ENCODE measurements at places on chromosomes 5 and 9.

GRCh38 chr5:99368726-99369125, 439.9 kb upstream of the CHD1 start:
- DNase-seq: no peak

- DNase-seq: no peak
Observed at GRCh38 chr5:170813231-170813630, 29.7 kb downstream of the GABRP start.

DNA sequence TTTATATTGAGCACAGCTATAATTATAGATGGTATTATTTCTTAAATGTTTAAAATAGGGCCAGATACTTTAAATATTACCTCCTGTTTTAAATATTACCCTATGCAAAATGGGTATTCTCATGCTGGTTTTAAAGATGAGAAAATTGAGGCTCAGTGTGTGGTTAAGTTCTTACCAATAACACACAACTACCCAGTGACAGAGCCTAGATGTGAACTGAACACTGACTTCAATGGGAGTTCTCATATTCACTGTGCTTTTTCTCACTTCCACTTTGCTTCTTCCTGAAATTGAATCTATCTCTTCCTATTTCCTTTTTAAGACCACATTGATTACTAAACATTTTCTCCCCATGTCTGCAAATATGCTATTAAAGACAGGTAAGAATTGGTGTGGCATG, 135.8 kb upstream of the TUSC1 start:
- no peak for DNase-seq

DNA sequence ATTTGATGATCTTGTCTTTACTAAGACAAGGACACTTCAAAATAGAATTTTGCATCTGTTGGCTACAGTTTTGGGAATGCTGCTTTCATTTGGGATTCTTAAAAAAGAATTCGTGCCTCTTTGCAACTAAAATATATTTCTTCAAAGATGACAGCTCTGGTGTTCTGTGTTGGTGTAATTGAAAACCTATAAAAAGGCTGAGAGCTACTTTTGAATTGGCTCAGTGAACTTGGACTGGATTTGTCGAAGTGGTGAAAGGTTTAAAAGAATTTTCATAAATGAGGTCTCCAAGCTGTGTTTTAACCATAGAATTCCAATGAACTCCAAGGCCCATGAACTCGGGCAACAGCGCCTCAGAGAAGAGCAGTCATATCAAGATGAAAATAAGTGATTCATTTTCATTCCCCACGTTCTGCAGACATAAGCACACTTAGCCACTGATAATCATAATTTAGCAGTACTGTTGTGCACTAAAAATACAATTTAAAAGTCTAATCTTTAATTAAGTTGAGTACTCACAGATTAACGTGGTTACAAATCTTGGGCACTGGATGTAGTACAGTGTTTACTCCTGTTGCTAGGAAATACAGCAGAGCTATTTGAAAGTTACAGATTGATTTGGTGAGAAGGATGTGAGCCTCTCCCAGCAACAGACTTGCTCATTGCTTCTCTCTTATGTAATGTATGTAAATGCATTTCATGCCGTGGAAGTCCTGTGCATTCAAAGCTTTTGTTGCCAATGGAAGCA, 10.9 kb downstream of the SNCAIP start:
- no peak for DNase-seq

DNA sequence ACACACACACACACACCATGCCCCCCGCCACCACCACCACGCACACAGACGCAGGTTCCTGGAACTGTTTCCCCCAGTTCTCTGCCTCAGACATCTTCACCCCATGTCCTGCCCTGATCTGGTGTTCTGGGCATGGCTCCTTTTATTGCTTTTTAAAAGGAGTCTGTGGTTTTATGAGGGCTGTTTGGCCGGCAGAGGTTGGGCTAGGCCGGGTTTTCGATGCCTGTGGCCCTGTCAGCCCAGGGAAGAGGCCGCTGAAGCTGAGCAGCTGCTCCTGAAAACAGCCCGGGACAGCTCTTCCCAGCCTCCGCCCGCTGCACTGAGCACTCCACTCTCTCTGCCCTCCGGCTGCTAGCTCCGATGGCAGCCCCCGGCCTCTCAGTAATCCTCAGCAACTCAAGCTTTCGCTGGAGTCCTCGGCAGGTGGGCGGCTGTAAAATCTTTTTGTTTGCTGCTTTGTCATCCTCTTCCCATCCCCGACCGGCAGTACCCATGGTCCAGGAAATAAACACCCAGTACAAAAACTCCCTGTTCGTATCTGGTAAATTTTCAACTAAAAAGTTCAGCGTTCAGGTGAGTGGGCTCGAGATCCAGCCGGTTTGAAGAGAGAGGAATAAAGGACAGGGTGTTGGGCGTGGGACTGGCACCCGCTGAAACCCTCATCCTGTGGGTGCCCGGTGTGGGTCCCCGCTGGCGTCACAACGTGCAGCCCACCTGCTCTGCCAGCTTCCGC, 103.0 kb upstream of the ERCC6L2 start:
- peak; percentile 88 for DNase-seq

DNA sequence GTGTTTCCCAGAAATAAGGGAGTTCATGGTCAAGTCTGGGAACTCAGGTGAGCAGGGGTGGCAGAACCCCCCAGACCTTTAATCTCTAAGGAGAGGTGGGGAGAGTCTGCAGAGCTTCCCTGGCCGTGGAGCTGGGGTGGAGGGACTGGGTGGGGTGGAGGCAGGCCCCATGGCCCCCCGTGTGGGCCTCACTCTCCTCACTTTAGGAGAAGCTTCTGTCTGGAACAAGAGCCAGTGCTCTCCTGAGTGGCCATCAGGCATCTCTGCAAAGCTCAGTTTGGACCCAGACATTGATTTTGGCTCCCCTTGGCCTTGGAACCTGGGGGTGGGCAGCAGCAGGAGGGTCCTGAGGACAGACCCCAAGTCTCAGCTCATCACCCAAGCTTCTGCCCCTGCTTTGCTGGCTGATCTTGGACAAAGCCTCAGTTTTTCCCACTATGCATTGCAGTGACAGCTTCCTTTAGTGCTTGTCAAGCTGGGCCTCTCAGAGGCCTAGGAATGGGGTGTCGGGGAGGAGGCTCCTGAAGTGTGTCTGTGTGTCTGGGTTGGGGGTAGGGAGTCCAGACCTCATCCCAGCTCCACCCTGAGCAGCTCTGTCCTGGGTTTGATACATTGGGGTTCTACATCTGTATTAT, 3.5 kb upstream of the GBGT1 start:
- DNase-seq: peak; percentile 81

DNA sequence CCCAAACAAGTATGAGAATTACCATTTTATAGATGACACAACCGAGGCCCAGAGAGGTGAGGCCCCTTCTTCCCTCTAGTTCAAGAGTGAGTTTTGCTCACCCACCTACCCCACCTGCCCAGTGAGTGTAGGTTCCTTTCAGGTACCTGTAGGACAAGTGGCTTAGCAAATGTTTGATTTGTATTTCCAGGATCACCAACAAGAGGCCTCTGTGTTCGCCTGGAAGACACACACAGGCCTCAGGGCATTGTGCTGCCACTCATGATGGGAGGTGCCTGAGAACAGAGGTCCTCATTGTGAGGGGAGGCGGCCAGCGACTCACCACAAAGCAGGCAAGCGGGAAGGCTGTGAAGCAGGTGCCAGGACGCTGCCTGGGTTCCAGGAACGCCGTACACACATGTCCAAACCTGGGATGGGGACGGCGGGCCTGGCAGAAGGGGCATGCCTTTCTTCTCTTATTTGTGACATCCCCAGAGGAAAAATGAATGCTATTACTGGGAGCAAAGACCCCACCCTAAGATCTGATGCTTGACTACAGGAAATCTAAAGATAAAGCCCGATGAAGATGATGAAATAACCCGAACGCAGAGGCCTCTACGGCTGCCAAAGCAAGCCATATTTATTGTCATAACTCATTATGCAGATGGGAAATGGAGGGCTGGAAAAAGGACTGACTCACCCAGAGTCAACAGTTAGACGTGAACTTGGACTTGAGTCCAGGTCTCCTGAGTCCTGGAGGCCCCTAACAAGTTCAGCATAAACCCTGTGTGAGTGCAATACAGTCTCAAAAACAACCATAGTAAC, 60.2 kb upstream of the SLC25A51 start:
- peak; percentile 94 for DNase-seq

GRCh38 chr9:14887149-14887548, 23.1 kb downstream of the FREM1 start:
- DNase-seq: no peak

- no peak for DNase-seq
Observed at GRCh38 chr5:138528208-138528607, 14.8 kb downstream of the ETF1 start.

DNA sequence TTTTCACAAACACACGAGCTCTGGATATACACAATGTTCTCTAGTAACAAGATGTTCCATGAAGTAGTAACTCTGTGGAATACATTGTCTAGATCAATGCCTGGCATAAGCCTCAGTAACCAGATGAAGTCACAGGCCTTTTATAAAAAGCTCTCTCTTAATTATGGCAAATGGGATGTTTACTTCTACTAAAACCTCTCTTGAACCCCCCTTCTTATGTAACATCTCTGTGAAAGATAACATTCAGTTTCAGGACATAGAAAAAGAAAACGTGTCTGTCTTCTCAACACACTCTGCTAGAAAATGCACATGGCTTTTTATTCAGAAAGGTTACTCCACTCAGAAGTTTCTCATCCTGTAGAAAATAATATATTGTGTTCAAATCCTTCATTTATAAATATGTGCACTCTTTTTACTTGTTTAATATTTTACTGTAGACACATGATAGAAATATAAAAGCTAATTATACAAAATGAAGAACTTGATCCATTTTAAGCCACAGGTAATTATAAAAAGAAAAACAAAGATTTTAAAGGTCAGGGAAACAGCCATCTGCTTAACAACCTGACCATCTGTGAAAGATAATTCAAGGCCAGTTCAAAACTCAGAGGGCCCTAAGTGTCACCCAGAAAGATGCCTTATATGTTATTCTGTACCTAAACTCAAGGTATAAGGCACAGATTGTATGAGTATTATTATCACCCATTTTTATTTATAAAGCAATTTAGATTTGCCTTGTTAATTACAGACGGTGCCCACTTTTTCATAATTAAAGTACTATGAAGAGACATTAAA, 812.0 kb downstream of the CDH18 start:
- no peak for DNase-seq

- peak; percentile 39 for DNase-seq
Observed at GRCh38 chr9:36456480-36457065, 56.5 kb upstream of the RNF38 start.

DNA sequence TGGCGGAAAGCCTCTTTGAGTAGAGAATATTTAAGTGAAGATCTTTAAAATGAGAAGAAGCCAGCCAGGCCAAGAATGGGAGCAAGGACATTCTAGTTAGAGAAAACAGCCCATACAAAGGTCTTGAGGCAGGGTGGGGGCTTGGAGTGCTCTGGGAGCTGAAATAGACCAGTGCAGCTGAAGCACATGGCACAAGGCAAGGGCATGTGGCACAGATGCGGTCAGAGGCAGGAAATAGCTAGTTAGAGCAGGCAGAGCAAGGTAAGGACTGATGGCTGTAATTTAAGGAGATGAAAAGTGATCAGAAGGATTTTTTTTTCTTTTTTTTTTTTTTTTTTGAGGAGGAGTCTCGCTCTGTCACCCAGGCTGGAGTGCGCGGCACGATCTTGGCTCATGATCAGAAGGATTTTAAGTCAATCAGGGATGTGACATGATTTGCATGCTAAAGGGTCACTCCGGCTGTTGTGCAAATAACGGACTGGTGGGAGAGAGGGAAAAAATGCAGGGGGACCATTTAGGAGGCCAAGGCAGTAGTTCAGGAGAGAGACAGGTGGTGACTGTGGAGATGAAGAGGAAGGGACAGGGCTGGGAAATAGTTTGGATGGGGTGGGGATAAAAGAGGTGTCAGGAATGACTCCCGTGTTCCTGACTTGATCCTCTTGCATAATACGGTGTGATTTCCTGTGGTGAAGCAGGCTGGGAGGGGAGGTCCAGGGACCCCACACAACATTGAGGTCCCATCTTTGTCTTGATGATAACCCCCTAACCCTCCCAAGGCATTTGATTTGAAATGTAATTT, 207.6 kb downstream of the HSPA4 start:
- DNase-seq: no peak

GRCh38 chr5:14296533-14297331, 153.6 kb downstream of the TRIO start:
- DNase-seq: no peak

DNA sequence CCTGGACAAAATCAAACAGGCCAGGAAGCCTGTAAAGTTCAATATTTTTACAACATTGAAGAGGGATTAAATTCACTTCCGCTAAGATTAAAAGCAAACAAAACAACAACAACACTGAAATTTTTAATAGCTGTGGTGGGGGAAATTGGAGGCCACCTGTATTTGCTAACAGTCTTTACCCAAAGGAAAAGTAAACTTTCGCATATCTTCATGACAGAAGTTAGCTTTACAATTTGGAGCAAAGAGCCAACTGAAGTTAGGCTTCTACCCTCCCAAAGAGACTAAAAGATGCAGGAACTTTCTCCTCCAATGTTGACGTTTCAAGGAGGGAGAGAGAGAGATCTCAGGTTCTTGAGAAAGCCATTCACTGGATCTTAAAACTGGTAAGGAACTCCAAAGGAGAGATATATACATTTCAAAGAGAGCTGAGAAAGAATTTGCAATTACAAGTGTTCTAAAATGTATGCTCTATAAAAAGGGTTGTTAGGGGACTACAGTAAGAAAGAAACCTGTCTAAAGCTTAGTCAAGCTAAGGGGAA, 349.2 kb upstream of the CDH9 start:
- DNase-seq: no peak

DNA sequence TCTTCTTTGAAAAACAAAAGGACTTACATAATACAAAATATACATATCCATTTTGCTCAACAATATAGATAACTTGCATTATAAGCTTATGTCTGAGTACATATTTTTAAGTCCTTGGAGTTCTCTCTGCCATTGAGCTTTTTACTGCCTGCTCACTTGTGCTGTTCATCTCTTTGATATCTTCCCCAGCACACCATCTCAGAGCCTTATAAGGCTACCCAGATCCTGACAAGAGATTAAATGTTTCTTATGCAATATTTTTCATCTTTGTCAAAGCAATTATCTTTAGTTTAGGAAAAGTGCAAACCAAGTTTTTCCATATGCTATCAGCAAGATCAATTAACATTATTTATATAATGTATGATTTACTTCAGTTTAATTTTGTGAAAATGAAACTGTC, 60.7 kb upstream of the ITGA1 start:
- no peak for DNase-seq

DNA sequence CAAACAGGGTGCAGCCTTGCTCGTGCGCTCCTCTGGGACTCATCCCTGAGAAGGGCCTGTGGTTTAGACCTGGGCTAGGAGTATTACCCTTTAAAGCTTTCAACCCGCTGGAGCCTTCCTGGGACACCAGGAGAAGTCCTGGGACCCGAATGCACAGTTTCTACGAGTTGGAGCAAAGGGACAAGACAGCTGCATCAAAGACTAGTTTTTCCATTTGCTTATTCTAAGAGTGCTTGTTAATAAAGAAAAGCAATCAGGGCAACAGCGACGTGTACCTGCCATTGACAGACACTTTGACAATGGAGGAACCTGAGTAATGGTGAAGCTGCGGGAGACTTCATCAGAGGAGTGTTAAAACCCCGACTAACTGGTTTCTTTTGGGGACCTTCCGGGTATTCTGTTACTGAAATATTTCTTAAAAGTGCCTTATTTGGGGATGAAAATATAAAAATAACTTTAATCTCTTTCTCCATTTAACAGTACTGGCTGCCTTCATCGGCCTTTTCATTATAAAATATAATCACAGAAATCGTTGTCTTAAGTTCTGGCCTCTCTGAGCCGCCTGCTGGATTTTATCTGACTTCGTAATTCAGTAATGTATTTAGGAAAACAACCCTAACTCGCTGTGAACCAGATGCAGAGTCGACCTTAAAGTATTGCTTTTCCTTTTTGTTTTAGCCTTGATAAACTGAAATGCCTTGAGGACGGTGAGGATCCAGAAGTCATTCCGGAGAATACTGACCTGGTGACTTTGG, 732 bp downstream of the SNAPC3 start:
- peak; percentile 84 for DNase-seq

GRCh38 chr9:14661421-14662059, 31.7 kb downstream of the ZDHHC21 start:
- peak; percentile 38 for DNase-seq

All from osteoblast (primary cell).